ENCODE measurements at places on chromosomes 11 and 22.

- DNase-seq, result no peak
Observed at GRCh38 chr11:122509091-122509490, 146.4 kb upstream of the UBASH3B start.

DNA sequence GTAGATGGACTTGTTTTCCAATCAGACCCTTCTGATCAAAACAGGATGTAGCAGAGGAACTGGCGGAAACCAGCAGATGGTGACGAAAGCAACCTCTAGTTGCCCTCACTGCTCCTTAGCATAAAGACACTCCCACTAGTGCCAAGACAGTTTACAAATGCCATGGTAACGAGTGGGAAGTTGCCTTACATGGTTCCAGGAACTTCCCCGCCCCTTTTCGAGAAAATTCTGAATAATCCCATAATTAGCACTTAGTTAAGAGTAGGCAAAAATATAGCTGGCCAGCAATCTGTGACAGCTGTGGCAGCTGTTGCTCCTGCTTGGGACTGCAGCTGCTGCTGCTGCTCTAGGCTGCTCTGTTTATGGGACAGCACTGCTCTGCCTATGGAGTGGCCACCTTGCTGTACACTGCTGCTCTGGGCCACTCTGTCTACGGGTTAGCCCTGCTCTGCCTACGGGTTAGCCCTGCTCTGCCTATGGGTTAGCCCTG, 33.4 kb upstream of the SORL1 start:
- no peak for DNase-seq

DNA sequence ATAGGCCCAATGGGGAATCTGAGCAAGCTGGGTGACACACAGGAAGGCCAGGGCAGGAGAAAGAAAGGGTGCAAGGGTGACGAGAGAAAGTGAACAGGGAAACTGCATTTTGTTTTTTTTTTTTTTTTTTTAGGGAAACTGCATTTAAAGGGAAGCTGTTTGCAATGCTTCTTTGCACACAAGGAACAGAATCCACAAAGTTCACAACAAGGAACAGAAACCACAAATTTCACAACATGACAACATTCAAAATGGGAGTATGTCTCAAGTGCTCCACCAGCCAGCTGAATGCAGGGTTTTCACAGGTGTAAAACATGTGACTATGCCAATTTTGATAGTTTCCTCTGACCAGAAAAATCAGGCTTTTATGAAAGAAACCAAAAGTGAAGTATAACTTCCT, 6.8 kb upstream of the PLAAT3 start:
- DNase-seq, result no peak

DNA sequence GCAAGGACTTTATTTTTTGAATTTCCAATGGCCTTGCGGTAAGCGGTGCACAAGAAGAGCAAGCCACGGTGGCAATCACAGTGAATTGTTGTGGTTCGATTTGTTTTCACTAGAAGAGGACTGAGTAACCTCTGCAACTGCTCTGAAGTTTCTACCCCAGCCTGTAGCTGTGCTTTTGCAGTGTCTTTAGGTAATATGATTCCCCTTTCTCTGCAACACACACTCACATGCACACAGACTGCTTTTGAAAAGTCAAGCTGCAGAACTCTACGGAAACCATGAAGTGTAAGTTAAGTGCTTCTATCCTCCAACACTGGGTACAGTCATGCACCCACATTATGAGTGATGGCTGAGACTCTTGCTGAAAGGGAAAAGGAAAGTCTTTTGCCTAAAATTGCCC, 38.4 kb downstream of the CD44 start:
- no peak for DNase-seq

DNA sequence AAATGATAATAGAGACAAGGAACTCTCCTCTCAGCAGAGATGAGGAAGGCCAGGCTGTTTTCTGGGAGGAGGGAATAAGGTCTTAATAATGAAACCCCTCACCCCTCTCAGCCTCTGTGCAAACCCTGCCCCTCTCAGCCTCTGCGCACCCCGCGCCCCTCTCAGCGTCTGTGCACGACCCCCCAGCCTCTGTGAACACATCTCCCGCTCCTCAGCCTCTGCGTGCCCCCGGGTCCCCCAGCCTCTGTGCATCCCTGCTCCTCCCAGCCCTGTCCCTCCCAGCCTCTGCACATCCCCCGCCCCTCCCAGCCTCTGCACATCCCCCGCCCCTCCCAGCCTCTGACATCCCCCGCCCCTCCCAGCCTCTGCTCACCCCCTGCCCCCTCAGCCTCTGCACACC, 837.8 kb downstream of the TBC1D22A start:
- no peak for DNase-seq

- no peak for DNase-seq
Observed at GRCh38 chr22:48686694-48687302, 1140.9 kb downstream of the BRD1 start.

Measured in stimulated activated CD8-positive, alpha-beta memory T cell treated with anti-CD3 and anti-CD28 coated beads, Interleukin-2, amount 100 ng/mL, for 1 hour (primary cell).